NAMALWA (cell line): ENCODE measurements at places on chromosomes 3 and 15.

DNA sequence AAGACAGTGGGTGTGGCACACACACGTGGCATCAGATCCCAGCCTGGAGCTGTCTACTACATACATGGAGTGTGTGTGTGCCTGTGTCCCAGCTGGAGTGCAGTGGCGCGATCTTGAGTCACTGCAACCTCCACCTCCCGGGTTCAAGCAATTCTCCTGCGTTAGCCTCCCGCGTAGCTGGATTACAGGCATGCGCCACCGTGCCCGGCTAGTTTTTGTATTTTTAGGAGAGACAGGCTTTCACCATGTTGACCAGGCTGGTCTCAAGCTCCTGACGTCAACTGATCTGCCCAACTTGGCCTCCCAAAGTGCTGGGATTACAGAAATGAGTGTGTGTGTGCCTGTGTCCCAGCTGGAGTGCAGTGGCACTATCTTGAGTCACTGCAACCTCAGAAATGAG is 108.8 kb downstream of the IL12A start:
- no peak for DNase-seq

- DNase-seq = no peak
Observed at GRCh38 chr15:31175484-31175883, 74.0 kb upstream of the TRPM1 start.

DNA sequence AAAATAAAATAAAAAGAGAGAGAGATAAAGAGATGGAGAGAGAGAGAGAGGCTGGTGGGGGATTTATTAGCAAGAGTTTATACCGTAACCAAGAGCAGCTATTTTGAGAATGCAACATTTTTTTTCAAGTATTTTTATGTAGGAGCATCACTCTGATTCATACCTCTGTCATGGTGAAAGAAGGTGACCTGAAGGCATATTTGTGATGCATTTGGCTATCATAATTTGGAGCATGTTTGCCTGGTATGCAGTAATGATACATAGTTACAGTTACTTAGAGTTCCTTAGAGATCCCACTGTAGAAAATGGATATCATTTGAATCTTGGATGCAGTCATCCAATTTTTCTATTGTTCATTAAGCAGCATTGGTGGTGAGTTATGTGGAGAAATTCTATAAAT is 1472.4 kb downstream of the SI start:
- DNase-seq = no peak

DNA sequence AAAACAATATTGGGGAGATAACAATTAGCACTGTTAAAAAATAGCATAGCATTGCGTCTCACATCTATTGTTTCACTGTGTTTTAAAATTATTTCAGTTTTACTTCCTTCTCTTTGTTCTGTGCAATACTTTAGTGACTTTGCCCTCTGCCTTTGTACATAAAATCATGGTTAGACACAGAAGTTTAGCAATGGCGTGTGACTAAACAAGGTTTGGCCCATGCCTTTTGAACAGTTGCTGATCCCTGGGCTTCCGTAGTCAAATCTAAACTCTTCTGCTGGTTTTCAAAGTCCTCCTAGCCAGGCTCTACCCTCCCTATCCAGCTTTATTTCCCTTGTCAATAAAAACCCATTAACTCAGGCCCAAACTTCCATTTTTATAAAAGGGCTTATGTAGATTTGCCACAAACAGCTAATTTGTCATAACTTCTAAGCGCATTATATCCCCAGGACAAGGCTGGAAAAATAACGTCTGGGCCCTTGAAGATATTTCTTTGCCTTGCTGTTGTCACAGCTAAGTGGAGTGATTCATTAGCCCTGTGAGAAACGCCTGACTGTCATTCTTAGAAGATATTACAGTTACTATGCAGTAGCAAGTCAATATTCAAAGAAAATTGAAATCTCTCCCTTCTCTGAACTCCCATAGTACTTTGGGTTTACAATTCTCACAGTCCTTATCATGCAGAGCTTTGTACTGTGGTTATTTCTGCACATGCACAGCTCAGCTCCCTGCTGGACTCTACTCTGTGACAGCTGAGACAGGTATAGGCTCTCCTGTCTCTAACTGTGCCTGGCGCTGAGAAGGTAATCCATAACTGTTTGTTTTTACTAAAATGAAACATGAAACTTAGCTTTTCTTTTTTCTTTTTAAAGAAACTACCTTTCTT is 123.4 kb upstream of the SLC24A5 start:
- no peak for DNase-seq

DNA sequence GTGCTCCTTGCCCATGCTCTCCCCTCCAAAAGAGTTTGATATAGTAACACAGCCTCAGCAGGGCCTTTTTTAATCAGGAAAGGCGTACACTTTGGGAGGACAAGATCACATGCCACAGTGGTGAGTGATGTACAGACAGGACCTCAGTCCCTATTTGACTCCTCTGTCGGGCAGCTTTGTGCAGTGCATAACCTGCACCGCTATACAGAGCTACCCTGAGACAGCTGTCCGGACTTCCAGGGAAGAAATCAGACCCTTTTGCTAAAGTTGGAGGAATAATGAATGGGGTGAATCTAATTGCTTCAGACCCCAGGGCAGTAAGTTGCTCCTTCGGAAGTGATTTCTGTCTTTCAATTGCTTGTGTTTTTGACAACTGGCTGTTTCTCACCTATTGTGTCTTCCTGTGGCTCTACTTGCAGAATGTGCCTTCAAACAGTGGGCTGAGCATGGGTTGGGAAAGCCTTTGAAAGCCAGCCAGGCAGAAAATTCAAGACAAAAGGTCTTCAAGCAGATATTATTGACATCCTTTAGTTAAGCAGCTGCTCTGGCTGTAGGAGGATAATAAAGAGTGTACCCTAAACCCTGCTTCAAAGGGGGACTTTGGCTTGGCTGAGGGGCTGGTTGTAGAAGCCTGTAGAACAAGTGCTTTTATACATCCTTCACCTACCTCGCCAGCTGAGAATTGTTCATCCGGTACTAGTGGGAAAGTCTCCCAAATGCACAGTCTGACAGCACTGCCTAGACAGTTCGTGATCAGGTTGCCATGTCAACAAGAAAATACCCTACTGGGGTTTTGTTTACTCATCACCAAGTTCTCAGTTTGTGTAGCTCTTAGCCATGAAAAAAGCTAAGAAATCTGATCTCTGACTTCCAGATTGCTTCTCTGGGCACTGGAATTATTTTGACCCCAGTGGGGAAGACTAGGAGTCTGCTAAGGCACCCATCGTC is 35.1 kb downstream of the SNTN start:
- DNase-seq = no peak

DNA sequence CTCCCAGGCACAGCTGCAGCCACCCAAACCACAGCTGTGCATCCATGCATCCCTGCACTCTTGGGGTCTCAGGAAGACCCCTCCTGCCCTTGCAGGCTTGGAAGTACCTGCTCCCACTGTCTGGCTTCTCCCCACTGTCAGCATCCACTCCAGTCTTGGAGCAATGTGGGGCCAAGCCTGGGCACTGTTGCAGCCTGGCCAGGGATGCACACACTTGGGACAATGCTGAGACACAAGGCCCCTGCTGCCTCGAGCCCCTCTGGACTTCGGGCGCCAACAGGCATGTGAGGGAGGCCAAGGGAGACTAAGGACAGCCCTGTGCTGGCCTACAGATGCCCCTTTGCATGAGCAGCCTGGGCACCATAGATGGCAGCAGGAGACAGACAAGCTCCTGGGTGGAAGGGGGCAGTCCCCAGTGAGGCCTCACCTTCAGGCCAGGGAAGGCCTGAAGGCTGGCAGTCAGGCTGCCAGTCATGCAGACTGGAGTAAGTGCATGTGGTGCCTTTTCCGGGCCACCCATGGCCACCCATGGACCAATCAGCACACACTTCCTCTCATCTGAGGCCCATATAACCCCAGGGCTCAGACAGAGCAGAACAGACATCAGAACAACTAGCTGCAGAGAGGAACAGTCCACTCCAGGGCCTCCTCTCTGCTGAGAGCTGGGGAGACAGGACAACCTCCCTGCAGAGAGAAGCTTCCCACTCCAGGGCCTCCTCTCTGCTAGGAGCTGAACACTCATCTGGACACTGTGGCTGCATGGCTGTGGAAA is 219.0 kb downstream of the VGLL3 start:
- no peak for DNase-seq

DNA sequence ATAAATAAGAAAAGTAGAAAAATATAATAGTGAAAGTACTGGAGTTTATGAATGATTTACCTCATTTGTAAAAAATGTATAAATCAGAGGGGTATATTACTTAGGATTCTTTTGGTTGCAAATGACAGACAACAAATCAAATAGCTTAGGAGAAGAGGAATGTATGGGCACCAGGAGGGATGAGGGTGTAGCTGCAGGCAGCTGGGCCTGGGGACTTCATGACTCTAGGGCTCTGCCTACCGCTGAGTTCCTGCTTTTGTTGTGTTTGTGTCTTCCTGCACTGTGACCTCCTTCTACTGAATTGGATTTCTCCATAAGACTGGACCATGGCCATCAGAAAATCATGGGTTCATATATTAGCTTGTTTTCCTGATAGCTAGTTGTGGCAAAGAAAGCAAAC is 27.9 kb upstream of the PDE8A start:
- no peak for DNase-seq

DNA sequence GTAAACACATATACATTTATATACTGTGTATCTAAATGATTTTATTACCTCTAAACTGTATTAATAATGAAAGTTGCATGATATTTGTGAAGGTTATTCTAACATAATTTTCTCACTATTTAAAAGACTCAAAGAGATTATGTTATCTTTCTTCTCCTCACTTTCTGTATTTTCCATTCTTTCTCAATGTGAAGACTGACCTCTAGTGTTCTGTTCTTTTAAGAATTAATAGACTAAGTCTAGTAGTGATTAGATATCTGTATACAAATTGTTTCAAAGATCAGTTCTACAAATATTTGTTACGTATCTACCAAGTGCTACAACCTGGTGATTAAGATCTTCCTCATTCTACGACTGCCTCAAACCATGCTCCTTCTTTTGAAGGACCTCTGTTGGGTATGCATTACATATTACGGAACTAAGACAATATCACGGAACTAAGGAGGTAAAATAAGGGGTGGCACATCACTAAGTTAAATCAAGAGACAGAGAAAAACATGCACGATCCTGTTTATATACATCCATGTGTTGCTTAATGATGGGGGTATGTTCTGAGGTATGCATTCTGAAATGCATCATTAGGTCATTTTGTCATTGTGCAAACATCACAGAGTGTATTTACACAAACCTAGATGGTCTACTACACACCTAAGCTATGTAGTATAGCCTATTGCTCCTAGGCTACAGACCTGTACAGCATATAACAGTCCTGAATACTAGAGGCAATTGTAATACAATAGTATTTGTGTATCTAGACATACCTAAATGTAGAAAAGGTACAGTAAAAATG is 161.5 kb upstream of the KBTBD8 start:
- DNase-seq = peak; percentile 4
